Stimulated activated CD8-positive, alpha-beta memory T cell treated with anti-CD3 and anti-CD28 coated beads, Interleukin-7, amount 100 ng/mL, for 4 hours (primary cell): ENCODE measurements at places on chromosomes 11 and 22.

- no peak for DNase-seq
These were observed 2.8 kb downstream of the EHD1 start for GRCh38 chr11:64875369-64876228.

DNA sequence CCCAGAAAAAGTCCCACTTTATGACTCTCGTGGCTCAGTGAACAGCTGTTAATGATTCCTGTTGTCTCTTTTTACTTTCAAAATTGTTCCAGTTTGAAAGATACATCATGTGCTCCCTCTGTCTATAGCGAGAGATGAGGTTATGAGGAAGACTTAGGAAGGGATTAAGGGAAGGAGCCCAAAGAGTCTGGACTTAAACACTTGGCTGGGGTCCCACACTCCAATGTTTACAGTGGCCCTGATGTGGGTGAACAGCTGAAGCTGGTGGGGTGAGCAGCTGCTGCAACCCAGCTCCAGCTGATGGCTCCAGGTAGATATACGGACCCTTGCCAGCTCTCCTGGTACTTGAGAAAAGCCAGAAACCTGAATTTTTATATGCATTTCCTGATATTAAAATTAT lies 84.5 kb upstream of the PLET1 start:
- DNase-seq: no peak

DNA sequence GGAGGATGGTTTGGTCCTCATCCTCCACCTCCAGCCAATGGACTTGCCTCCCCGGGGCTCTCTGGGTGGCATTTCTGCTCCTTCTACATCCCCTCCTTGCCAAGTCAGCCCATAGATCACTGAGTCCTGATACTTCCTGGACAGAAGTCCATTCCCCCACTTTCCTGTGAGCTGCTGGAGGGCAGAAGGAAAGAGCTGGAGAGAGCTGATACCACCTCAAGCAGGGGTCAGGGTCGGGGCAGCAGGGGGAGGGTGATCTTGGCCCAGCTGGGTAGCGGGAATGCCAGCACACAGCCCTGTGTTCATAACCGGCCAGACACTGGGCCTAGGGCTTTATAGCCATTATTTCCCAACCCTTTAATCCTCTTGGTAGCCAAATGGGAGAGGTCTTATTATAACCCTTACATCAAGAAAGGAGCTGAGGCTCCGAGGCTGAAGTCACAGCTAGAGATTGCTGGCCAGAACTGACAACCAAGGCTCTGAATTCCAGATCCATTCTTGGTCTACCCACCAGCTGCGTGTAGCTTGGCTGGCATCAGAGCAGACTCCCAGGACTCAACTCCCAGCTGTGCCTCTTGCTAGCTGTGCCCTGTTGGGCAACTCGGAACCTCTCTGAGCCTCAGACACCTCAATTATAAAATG lies 39.9 kb downstream of the CD6 start:
- DNase-seq: no peak

DNA sequence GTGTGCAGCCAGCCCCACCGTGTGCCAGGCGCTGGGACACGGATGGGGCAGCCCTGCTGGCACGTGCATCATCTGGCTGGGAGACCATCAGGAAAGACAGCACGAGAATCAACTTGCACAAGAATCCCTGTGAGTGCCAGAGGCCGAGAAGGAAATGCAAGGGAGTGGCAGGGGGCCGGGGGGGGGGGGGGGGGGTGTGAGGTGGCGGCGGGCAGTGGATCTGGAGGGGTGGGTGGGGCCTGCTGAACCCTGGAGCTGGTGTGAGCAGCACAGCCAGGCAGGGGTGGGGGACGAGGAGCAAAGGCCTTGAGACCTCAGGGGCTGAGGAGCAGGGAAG lies 14.0 kb upstream of the FLRT1 start:
- DNase-seq: no peak

- DNase-seq: no peak
These were observed 678 bp downstream of the CD248 start for GRCh38 chr11:66315921-66316811.
